Activated CD8-positive, alpha-beta memory T cell treated with anti-CD3 and anti-CD28 coated beads for 1 hour (primary cell): ENCODE measurements at places on chromosomes 3 and 15.

DNA sequence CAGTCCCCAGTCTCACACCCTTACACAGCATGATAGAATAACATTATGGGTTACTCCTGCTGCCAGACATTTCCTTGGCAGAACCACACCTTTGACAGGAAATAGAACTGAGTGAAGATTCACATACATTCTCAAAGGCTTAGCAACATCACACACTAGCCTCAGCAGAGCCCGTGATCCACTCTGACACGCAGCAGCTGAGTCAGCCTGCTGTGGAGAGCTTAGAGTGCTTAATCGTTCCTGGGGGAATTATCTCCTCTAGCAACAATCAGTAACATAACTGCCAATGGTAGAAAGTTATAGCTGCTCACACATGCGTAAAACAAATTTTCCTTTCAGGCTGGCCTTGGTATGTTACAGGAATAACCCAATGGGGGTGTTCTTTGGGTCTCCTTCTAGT is 382.1 kb downstream of the GAP43 start:
- DNase-seq: no peak

DNA sequence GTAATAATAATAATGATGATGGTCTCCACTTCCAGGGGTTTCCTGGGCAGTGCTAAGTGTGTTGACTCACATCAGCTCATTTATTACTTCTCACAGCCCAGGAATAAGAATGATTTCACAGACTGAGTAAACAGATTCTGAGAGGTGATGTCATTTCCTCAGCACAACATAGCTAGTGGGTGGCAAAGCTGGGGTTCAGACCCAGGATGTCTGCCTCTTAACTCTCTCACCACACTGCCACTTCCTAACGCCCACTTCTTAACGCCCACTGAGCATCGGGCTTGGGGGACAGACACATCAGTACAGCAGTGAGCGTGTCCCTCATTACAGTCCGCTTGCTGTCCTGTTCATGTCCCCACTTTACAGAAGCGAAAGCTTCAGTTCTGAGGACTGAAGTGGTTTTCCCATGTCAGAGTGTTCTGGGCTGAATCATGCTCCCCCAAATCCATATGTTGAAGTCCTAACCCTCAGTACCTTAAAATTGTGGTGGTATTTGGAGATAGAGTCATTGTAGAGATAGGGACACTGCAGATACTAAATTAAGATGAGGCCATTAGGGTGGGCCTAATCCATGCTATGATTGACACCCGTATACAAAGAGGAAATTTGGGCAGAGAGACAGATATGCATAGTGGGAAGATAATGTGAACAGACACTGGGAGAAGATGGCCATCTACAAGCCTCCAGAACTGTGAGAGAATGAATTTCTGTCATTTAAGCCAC is 68.0 kb downstream of the ATP2B2 start:
- peak; percentile 6 for DNase-seq

DNA sequence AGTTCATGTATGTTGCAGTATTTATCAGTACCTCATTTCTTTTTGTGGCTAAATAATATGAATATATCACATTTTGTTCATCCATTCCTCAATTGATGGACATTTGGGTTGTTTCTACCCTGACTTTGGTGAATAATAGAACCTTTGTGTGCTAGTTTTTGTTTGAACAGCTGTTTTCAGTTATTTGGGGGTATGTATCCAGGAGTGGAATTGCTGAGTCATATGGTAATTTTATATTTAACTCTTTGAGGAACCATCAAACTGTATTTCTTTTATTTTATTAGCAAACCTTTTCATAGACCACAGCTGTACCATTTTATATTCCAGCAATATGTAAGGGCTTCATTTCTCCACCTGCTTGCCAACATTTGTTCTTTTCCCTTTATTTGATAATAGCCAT is 38.4 kb upstream of the RBM5 start:
- no peak for DNase-seq

DNA sequence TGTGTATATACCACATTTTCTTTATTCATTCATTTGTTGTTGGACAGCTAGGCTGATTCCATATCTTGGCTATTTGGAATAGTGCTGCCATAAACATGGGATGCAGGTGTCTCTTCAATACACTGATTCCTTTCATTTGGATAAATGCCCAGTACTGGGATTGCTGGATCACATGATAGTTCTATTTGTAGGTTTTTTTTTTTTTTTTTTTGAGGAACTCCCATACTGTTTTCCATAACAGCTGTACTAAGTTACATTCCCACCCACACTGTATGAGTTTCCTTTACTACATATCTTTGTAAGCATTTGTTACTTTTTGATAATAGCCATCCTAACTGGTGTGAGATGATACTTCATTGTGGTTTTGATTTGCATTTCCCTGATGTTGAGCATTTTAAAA is 437.7 kb downstream of the DIPK2A start:
- no peak for DNase-seq
